Activated B cell treated with CpG ODN at 0.5 μM for 24 hours (primary cell): ENCODE measurements at places on chromosomes 2 and 18. TPM values are rescaled to one million over a fixed set of nuclear protein-coding genes. Genes with fewer than 3 reads are reported as not detected.

SMARCAL1 gene
- 31.5 and 34.3 TPM in 2 replicates for total RNA-seq

STON1 gene
- total RNA-seq: 0.86 and 1.8 TPM in 2 replicates

FBLN7 gene
- total RNA-seq: 0.31 and 0.71 TPM in 2 replicates

ADCY3 gene
- 99.9 and 126 TPM in 2 replicates for total RNA-seq

CBLN2 gene
- 0.09 TPM in 1 of 2 replicates, not detected in the other for total RNA-seq

SKOR2 gene
- total RNA-seq: not detected in 2 replicates

SCN9A gene
- total RNA-seq: not detected in 2 replicates

KDSR gene
- total RNA-seq: 15.0 and 15.3 TPM in 2 replicates

SLC14A1 gene
- total RNA-seq: 1.2 and 2.0 TPM in 2 replicates

NTSR2 gene
- total RNA-seq: not detected in 2 replicates

TXNDC2 gene
- total RNA-seq: 0.13 and 0.54 TPM in 2 replicates

REG1A gene
- not detected in 2 replicates for total RNA-seq

SLC66A3 gene
- 14.3 and 15.2 TPM in 2 replicates for total RNA-seq

FKBP1B gene
- 1.4 and 2.3 TPM in 2 replicates for total RNA-seq

- H3K36me3 ChIP-seq: no peaks in the 10 kb centered on the region
- DNase-seq: no peak
- peaks cover 9% of the 10 kb centered on the region for H3K4me1 ChIP-seq
- H3K4me3 ChIP-seq: no peak overlapping the region
- no peak overlapping the region for H3K27ac ChIP-seq
- peaks cover 18% of the 10 kb centered on the region for H3K27me3 ChIP-seq
Observed at GRCh38 chr2:10538224-10538894, 90.2 kb upstream of the ODC1 start.

GRCh38 chr18:48693625-48694262 is 154.9 kb downstream of the CTIF start:
- H3K4me3 ChIP-seq: no peak overlapping the region
- DNase-seq: no peak
- H3K27me3 ChIP-seq: no peaks in the 10 kb centered on the region
- no peak overlapping the region for H3K27ac ChIP-seq
- H3K4me1 ChIP-seq: peaks cover 5% of the 10 kb centered on the region

DNA sequence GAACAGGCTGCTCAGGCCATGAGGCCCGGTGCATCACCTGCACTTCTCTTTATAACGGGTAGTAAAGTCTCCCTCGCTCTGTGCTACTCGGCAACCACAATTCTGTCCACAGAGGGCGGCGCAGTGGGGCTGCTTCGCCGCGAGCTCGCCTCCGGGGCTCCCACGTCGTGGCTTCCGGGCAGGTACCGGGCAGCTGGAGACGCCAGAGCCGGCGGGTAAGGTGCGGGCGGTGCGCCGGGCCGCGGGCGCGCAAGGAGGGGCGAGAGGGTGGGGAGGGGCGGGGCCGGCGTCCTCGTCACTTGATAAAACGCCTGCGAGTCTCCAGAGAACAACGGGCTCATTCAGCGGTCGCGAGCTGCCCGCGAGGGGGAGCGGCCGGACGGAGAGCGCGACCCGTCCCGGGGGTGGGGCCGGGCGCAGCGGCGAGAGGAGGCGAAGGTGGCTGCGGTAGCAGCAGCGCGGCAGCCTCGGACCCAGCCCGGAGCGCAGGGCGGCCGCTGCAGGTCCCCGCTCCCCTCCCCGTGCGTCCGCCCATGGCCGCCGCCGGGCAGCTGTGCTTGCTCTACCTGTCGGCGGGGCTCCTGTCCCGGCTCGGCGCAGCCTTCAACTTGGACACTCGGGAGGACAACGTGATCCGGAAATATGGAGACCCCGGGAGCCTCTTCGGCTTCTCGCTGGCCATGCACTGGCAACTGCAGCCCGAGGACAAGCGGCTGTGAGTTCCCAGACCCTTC is at the start of gene ITGA6:
TSS of gene ITGA6 (plus strand) at position 331 of the 734 bp plus-strand sequence.
- peak; percentile 38 for DNase-seq
- no peaks in the 10 kb centered on the region for H3K36me3 ChIP-seq
- H3K27ac ChIP-seq: no peak within 1 kb of the TSS
- H3K27me3 ChIP-seq: peaks cover 57% of the 10 kb centered on the region
- H3K4me3 ChIP-seq: peak within 1 kb of the TSS; percentile 79

- H3K27me3 ChIP-seq: no peaks in the 10 kb centered on the region
- H3K4me1 ChIP-seq: peaks cover 14% of the 10 kb centered on the region
- DNase-seq: no peak
- H3K36me3 ChIP-seq: peaks cover 63% of the 10 kb centered on the region
Observed at GRCh38 chr2:171692331-171692730, 5.1 kb downstream of the DYNC1I2 start.

DNA sequence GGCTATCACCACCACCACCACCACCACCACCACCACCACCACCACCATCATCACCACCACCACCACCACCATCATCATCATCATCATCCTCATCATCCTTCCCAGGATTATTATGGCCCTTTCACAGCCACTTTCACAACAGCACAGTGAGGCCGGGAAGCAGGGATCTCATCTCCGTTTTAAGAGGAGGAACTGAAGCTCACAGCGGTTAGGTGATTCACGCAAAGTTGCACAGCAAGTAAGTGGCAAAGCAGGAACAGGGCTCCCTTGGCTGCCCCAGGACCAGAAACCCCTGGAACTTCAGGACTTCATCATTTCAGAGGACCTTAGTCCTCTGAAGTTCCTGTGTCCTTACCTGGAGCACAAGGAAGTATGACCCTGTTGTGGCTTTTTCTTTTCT is 26.8 kb downstream of the MRPL35 start:
- H3K4me1 ChIP-seq: peaks cover 45% of the 10 kb centered on the region
- DNase-seq: no peak
- peak overlapping the region; percentile 83 for H3K27ac ChIP-seq
- H3K36me3 ChIP-seq: no peaks in the 10 kb centered on the region

GRCh38 chr2:217064234-217065011 is 204.6 kb upstream of the TNP1 start:
- H3K27ac ChIP-seq: no peak overlapping the region
- peaks cover 14% of the 10 kb centered on the region for H3K27me3 ChIP-seq
- no peaks in the 10 kb centered on the region for H3K4me1 ChIP-seq

GRCh38 chr2:239456940-239457339 is 56.1 kb upstream of the HDAC4 start:
- no peak for DNase-seq
- H3K4me1 ChIP-seq: no peaks in the 10 kb centered on the region
- no peak overlapping the region for H3K4me3 ChIP-seq

DNA sequence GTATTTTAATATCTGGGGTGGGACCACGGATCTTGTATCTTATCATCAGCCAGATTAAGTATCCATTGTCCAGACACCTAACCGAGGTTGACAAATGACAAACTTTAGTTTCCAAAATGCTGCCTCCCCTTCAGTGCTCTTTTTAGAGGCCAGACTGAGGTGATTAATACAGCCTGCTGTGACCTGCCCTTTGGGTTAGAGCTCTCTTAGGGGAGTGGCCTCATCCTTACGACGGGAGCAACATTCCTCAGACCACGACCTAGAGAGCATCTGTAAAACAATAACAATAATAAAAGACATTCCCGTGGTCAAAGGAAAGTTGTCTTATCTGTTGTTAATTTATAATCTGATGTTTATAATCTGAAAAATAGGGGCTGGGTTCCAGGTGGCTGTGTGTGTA is 405.3 kb downstream of the LPIN1 start:
- H3K4me1 ChIP-seq: peaks cover 27% of the 10 kb centered on the region
- no peak overlapping the region for H3K4me3 ChIP-seq
- no peak overlapping the region for H3K27ac ChIP-seq
- no peaks in the 10 kb centered on the region for H3K27me3 ChIP-seq

- H3K27ac ChIP-seq: no peak overlapping the region
- no peaks in the 10 kb centered on the region for H3K36me3 ChIP-seq
- DNase-seq: no peak
- no peaks in the 10 kb centered on the region for H3K4me1 ChIP-seq
Observed at GRCh38 chr2:121058852-121059558, 226.0 kb downstream of the TFCP2L1 start.

DNA sequence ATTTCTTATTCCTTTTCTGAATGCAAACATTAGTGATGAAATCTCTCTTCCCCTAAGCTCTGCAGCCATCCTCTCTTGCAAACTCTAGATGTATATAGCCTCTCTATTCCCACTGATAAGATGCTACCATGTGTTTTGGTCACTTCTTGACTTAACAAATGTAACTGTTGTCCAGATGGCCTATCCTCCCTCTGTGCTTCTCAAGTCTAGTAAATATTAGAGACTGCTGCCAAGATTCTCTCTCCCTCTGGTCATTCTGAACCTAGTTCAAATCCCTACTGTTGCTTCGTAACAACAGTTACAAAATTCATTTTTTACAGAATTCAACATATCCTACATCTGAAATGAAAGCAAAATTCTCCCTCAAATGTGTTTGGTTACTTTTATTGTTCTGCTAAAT is 156.6 kb downstream of the TXNL1 start:
- H3K4me3 ChIP-seq: no peak overlapping the region
- H3K36me3 ChIP-seq: no peaks in the 10 kb centered on the region
- no peaks in the 10 kb centered on the region for H3K4me1 ChIP-seq
- H3K27me3 ChIP-seq: no peaks in the 10 kb centered on the region
- H3K27ac ChIP-seq: no peak overlapping the region

- H3K27ac ChIP-seq: no peak overlapping the region
- no peaks in the 10 kb centered on the region for H3K36me3 ChIP-seq
- H3K27me3 ChIP-seq: peaks cover 35% of the 10 kb centered on the region
- DNase-seq: no peak
Observed at GRCh38 chr18:47993409-47993808, 63.0 kb upstream of the SMAD2 start.

- H3K27me3 ChIP-seq: no peaks in the 10 kb centered on the region
- no peak overlapping the region for H3K27ac ChIP-seq
- no peak for DNase-seq
Observed at GRCh38 chr2:61575447-61575859, 37.3 kb upstream of the XPO1 start.

GRCh38 chr2:100119235-100119634 is 23.2 kb downstream of the AFF3 start:
- no peaks in the 10 kb centered on the region for H3K27me3 ChIP-seq
- H3K36me3 ChIP-seq: peaks cover 88% of the 10 kb centered on the region
- peak overlapping the region; percentile 35 for H3K27ac ChIP-seq
- DNase-seq: no peak
- H3K4me3 ChIP-seq: no peak overlapping the region

- H3K4me1 ChIP-seq: peaks cover 11% of the 10 kb centered on the region
- H3K27ac ChIP-seq: no peak overlapping the region
- DNase-seq: no peak
- H3K4me3 ChIP-seq: no peak overlapping the region
Observed at GRCh38 chr2:120237491-120237902, 14.3 kb upstream of the TMEM185B start.

DNA sequence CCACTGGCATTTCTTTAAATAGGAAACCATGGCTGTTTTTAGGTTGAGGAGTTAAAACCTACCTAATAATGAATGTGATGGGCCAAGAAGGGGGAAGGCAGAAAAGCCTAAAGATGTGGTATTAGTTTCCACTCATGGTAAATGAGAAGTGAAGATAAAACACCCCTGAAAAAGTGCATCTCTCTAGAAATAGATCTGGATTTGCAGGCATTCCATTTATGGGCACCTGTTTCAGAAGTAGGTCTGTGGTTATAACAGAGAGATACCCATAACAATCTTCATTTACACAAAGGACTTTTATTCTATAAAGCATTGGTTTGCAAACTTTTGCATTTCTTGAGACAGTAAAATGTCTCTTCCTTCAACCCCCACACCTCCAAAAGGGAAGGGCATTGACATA is 62.1 kb downstream of the PRKCE start:
- H3K4me3 ChIP-seq: no peak overlapping the region
- peaks cover 44% of the 10 kb centered on the region for H3K4me1 ChIP-seq
- no peak for DNase-seq
- H3K27ac ChIP-seq: no peak overlapping the region

DNA sequence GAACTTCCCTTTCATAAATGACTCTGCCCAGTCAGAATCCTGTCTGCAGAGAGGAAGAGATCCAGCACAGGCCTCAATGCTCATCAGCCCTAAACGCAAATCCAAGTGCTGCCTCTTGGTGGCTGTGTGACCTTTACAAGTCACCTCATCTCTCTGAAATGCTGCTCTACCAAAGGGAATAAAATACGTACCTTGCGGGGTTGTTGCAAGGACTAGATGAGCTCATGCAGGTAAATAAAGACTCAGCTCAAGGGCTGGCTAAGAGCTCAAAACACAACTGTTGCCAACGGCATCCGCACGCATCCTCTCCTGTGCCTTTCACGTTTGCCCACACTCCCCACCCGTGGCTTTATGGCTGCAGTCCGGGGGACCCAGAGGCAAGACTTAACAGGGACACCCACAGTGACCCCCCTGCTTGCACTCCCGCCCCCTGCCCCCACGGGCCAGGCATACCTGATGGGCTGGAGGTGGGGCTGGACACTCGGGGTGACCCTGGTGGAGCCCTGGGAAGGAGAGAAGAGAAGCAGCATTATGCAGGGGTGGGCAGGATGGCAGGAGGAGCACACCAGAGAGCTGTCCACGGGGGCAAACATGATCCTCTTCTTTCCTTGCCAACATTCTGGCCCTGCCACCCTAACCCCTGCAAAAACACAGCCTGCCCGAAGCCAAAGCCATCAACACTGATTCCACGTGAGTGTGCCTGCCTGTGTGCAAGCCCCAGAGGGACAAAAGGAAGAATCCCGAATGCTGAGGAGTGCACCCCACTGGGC is 102.6 kb downstream of the TNS1 start:
- no peak overlapping the region for H3K27ac ChIP-seq
- H3K27me3 ChIP-seq: peaks cover 9% of the 10 kb centered on the region
- peaks cover 2% of the 10 kb centered on the region for H3K4me1 ChIP-seq
- H3K36me3 ChIP-seq: no peaks in the 10 kb centered on the region
- H3K4me3 ChIP-seq: no peak overlapping the region

DNA sequence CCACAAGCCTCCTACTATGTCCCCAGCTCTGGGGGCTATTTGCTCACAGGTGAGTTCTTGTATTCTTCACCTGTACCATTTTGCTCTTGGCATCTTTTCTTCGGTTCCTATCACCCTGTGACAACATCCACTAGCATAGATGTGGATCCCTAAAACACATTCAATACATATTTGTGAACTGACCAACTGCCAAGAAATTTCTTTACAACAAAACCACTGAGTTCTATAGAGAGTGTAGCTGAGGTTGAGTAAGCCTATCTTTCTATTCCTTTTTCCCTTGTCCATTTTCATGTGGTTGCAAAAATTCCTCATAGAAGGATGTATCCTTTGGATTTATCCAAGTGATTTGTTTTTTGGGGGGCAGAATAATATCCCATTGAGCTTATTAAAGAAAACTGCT is 192.7 kb upstream of the ITGA4 start:
- H3K4me3 ChIP-seq: no peak overlapping the region
- peaks cover 2% of the 10 kb centered on the region for H3K4me1 ChIP-seq
- H3K27ac ChIP-seq: no peak overlapping the region

DNA sequence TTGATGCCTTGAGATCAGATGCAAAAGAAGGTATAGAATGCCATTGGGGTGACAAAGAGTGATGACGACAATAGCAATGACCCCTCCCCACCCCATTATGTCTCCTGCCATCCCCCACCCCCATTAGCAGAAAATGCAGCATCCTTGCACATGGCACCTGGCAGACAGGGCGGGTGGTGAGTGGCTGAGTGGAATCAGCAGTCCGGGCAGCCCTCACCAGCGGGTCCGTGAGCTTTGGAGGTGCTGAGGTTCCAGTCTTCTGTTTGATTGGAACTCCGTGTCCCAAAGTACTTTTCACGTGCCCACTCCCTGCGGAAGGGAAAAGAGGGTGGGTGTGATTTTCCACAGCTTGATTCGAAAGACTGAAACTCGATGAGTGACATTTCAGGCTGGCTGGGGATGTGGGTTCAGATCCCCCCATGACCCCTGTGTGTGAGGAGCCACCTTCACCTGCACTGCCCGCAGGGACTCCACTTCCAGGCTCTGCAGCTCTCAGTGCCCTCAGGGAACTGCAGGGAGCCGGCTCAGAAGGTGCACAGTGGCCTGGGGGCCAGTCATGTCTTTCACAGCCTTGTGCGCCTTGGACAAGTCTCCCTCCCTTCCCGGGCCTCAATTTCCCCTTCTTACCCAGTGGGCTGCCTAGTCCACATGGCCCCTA is 130.9 kb downstream of the GLI2 start:
- no peaks in the 10 kb centered on the region for H3K4me1 ChIP-seq
- peaks cover 37% of the 10 kb centered on the region for H3K27me3 ChIP-seq
- no peak overlapping the region for H3K27ac ChIP-seq
- H3K36me3 ChIP-seq: no peaks in the 10 kb centered on the region
- DNase-seq: no peak
- no peak overlapping the region for H3K4me3 ChIP-seq
